ENCODE measurements at places on chromosomes 5 and 9.

DNA sequence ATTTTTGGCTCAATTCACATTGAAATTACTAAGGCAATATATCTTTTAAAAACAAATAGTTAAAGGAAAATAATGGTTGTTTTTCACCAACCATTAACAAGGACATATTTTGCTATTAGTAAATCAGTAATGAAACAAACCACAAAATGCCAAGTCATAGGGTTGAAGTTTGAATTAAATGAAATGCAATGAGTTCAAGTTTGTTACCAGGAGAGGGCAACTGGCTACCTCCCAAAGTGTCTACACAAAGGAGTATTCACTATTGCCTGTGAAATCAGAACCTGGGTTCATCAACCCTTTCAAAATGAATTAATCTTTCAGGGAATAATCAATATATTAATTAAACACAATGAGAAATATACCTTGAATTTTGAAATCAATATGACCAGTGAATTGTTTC, 138.4 kb upstream of the DMRTA1 start:
- no peak overlapping the region for H3K27ac ChIP-seq
- no peaks in the 10 kb centered on the region for H3K36me3 ChIP-seq
- no peaks in the 10 kb centered on the region for H3K27me3 ChIP-seq
- no peak overlapping the region for H3K4me3 ChIP-seq
- no peaks in the 10 kb centered on the region for H3K4me1 ChIP-seq
- DNase-seq, result no peak

DNA sequence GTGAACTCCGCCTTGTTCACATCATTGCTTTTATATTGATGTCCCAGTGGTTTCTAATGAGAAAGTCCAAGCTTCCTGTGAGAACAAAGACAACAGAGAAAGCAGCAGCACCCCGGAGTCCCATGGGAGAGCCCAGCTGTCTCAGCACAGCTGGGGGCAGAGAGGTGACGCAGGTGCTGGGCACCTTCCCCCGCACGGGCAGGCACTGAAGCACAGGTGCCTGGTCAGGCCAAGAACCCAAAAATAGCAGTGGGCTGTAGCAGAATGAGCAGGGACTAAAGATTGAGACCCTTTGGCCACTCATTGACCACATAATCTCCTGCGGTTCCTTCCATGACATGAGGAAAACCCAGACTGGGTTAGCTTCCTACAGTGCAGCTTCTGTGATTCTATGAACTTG, 18.8 kb downstream of the SRD5A1 start:
- DNase-seq, result no peak
- H3K27ac ChIP-seq, result no peak overlapping the region
- no peaks in the 10 kb centered on the region for H3K4me1 ChIP-seq
- no peak overlapping the region for H3K4me3 ChIP-seq

DNA sequence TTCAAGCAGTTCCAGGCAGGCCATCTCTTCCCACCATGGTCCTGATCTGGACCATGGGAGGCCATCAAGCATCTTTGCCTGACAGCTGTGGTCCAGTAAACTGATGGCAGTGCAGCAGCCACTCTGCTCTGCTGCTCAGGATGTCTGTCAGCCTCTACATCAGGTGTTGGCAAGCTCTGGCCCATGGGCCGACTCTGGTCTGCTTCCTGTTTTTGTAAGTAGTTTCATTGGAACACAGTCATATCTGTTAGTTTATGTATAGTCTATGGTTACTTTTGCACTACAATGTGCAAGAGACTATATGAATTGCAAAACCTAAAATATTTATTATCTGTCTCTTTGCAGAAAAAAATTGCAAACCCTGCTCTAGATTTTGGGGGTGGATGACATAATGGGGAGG, 225.0 kb downstream of the KCTD16 start:
- no peaks in the 10 kb centered on the region for H3K36me3 ChIP-seq
- DNase-seq, result no peak
- H3K4me1 ChIP-seq, result no peaks in the 10 kb centered on the region
- no peak overlapping the region for H3K27ac ChIP-seq

DNA sequence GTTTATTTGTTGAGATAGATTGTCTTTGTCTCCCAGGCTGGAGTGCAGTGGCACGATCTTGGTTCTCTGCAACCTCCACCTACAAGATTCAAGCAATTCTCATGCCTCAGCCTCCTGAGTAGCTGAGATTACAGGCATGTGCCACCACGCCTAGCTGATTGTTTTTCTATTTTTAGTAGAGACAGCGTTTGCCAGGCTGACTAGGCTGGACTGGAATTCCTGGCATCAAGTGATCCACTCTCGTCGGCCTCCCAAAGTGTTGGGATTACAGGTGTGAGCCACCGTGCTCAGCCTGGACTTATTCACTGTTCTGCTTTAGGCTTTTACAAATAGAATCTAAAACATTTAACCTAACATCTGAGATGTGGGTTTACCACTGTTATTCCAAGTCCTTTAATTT, 91.3 kb downstream of the COMMD10 start:
- H3K36me3 ChIP-seq, result no peaks in the 10 kb centered on the region
- no peak overlapping the region for H3K27ac ChIP-seq
- H3K27me3 ChIP-seq, result no peaks in the 10 kb centered on the region
- no peaks in the 10 kb centered on the region for H3K4me1 ChIP-seq

DNA sequence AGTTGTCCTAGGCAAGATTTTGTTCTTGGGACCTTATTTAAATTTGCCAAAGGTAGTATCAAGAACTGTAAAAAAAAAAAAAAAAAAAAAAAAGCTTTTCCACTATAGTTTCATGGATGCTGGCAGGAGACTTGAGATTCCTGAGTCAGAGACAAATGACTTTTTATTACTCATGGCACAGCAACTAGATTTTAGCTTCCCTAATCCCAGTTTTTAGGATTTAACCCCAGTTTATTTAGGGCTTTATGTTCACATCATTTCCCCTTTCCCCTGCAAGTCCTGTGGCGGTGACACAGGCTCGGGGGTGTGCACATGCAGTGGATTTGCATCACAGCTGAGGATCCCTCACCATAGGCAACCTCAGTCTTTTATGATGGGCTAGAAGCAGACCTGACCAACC, 144.9 kb downstream of the GOLPH3 start:
- H3K27ac ChIP-seq, result no peak overlapping the region
- no peaks in the 10 kb centered on the region for H3K4me1 ChIP-seq
- H3K4me3 ChIP-seq, result no peak overlapping the region

- no peaks in the 10 kb centered on the region for H3K36me3 ChIP-seq
- no peak overlapping the region for H3K4me3 ChIP-seq
- H3K4me1 ChIP-seq, result peaks cover 5% of the 10 kb centered on the region
- DNase-seq, result no peak
Measured at GRCh38 chr5:173313351-173313801, 14.8 kb downstream of the STC2 start.

Data from Panc1 (cell line).